ENCODE measurements at places on chromosomes 6 and 20.
A peak's percentile ranks its signal among the peaks of the same experiment; 100 is the strongest.

- DNase-seq = no peak
Observed at GRCh38 chr6:54134935-54135334, 23.7 kb downstream of the MLIP start.

GRCh38 chr6:43806043-43806757, 36.2 kb downstream of the VEGFA start:
- no peak for DNase-seq

- DNase-seq = no peak
Observed at GRCh38 chr20:6715401-6715941, 52.0 kb upstream of the BMP2 start.

DNA sequence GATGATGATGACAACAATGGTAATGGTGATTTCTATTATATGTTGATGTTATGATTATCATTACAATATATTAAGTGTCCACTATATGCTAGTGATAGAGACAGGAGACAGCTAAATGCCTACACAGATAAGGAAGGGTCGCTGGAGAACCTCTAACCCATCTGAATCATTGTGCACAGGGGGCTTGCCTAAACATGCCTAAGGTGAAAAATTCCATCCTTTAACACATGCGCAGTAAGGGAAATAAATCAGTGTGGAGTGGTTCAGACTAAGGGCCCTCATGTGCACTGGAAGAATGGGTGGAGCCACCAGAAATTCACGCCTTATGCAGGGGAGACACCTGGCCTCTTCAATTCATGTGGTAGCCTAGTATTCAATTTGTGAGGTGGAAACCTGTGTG, 120.4 kb downstream of the TPBG start:
- no peak for DNase-seq

GRCh38 chr6:132058975-132059374, 107.8 kb upstream of the CCN2 start:
- DNase-seq = no peak

- DNase-seq = peak; percentile 47
Observed at GRCh38 chr6:135182071-135183001, 1.2 kb downstream of the MYB start.

DNA sequence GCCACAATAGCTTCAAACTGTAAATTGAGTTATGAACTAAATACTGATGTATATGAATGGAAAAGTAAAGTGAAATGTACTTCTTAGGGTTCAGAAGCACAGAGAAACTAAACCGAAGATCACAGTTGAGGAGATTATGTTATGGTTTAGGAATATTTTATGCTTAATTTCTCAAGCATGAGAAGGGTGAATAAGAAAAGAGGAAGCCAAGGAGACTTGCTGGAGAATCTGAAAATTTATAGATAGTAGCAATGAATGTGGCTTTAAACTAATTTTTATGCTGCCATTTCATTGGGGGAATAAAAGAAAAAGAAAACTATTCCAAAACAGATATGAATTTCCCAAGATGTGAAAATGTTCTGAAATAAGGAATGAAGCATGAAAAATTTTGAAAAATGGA, 5.6 kb downstream of the ANKS1A start:
- no peak for DNase-seq

DNA sequence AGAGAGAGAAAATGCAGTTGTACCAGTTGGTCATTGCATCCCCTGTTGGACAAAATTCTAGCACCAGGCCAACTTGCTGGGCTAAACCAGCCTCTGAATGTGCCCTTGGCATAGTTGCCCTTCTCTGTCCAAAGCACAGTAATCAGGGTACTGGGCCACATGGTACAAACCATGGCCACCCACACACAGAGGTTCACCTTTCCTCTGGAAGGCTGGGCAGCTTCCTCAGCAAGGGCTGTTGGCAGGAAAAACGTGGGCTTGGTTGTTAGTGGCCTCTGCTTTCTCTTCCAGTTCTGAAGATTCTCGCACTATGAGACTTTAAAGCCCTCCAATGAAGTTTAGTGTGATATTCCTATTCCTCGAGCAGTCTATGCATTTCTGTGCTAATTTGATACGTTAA, 706 bp downstream of the DDO start:
- DNase-seq = no peak

DNA sequence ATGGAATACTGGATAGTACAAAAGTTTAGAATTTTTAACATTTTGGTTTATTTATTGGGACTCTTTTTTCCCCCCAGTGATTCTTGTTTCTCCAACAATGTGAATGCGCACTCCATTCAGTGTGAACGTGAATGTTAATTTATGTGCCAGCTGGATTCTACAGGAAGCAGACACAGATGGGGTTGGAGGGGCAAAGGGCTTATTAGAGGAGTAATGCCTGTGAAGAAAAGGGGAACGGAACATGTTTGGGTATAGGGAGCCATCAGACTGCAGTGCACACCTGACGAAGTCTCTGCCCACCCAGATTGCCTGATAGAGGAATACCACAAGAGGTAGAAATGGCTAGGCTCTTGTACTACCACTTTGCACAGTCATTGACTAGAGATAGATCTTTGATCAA, 48.2 kb downstream of the PTPRA start:
- DNase-seq = no peak

DNA sequence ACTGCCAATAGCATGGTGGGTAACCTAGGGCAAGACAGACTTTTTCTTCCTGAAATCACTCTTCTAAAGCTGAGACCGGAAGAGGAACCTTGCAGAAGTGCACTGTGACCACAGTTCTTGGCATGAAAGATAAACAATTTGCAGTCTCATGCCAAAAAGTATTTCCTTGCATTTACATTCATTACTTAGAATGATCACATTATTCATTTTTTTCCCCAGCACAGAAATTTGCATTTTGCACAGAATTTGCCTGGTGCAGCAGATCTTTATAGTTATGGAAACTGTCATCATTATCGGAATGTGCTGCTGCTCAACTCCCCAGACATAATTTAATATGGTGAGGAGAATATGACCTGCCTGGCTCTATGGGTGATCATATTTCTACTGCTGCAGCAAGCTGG, 42.2 kb upstream of the EDN3 start:
- no peak for DNase-seq

DNA sequence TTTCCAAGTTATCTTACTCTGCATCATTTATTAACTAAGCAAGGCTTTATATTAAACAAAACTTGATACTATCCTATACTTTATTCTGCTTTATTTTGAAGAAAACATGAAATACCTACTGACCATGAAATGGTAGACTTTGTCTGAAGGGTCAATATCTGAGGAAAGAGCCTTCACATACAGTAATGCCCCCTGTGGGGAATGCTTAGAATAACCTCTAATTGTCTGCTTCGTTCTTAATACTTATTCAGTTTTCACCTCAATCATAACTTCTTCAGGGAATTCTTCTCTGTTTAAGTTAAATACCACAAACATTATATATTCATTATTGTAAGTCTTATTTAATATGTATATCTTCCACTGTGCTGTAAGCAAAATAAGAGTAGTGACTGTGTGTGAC, 498.9 kb upstream of the MANEA start:
- no peak for DNase-seq

DNA sequence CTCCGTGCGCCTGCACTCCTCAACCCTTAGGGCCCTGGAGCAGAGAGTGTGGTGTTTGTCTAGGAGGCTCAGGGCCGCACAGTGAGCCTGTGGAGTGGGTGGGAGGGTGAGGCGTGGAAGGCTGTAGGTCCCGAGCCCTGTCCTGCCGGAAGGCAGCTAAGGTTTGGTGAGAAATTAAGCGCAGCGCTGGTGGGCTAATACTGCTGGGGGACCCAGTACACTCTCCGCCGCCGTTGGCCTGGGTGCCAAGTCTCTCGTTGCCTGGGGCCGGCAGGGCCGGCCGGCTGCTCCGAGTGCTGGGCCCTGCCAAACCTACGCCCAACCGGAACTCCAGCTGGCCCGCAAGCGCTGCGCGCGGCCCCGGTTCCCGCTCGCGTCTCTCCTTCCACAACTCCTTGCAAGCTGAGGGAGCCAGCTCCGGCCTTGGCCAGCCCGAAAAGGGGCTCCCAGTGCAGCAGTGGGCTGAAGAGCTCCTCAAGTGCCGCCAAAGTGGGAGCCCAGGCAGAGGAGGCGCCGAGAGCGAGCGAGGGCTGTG, 40.4 kb upstream of the MCUR1 start:
- no peak for DNase-seq

- no peak for DNase-seq
Observed at GRCh38 chr6:130134582-130134981, 88.2 kb downstream of the SAMD3 start.

DNA sequence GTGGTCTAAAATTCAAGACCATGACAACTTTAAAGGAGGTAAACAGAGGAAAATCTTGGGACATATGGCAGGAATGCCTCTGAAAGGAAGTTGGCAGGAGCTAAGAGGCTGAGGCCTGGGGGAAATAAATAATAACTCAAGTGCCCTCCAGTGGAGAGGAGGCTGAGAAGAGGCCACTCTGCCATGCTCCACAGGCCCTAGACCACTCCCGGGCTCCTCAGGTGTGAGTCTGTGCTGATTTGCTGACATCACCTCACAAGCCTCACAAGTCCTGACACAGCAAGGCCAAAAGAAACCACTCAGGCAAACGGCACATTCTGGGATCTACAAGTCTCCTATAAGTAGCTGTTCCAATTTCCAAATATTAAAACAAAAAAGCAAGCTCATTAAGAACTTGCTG, 91.0 kb upstream of the RIPOR2 start:
- no peak for DNase-seq

GRCh38 chr6:36609582-36609981, 15.4 kb downstream of the SRSF3 start:
- no peak for DNase-seq

DNA sequence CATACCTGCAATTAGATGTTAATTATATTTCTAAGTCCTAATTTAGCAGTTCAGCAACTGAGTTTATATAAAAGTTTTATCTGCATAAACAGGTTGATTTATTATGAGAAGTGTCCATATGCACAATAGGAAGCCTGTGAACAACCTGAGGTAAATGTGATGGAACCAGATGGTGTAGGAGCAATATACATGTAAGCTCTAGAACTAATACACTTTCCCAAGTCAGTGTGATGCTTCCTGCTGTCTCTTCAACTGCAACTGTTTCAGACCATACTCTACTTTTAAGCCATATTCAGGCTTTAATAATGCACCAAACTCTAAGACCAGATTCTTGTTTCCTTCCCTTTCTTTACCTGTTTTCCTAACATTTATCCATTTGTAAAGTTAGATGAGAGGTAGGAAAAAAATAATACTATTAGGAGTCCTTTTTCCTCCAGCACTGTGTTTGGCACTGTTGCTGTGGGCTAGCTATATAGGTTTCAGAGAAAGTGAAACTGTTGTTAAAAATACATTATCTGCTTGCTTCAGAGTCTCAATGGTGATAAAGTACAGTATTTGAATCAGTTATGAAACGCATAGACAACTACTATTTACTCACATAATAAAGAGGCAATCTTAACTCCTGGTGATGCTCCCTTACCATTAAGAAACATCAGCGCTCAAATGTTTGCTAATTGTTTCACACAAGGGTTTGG, 1009.3 kb downstream of the GRIK2 start:
- DNase-seq = no peak

GRCh38 chr6:129138739-129139405, 255.9 kb downstream of the LAMA2 start:
- no peak for DNase-seq

DNA sequence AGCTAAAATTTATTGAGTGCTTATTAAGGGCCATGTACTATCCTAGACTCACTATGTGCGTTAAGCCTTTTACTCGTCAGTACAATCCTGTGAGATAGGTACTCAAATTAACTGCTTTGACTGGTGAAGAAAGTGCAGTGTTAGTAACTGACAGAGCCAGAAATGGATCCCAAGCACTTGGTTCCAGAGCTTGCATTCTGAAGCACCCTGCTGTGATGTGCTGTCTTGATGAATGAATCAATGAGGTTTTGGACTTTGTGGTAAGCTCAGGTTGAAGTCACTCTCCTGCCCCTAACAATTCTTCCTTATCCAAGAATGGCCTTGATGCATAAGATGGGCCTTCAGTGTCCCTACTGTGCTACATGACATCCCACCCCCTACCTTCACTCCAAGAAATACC, 3.7 kb downstream of the STX11 start:
- no peak for DNase-seq

DNA sequence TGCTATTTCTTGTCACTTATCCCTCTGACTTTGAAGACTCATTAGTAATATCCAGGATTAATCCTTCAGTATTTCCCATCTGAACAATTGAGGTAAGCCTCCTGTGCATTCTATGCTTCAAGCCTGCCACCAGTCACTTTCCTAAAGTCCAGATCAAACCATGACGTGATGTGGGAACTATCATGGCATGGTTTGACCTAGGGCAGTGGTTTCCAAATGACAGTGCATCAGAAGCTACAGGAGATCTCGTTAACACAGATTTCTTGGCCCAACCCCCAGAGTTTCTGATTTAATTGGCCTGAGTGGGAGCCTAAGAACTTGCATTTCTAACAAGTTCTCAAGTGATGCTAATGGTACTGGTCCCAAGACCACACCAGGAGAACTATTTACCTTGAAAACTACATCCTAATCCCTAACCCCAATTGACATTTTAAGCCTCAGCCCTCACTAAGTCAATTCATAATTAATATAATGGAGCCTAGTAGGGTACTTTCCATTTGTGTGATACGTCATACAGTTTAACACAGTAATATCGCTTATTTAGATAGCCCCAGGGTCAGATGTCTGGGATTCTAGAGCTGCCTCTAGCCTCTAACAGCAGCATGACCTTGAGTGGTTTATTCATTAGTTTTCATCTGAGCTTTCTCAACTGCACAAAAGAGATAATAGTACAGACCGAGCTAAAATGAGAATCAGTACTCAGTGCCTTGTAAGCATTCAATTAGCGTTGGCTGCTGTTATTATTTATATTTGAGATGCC, 907.6 kb downstream of the TFAP2A start:
- DNase-seq = no peak

DNA sequence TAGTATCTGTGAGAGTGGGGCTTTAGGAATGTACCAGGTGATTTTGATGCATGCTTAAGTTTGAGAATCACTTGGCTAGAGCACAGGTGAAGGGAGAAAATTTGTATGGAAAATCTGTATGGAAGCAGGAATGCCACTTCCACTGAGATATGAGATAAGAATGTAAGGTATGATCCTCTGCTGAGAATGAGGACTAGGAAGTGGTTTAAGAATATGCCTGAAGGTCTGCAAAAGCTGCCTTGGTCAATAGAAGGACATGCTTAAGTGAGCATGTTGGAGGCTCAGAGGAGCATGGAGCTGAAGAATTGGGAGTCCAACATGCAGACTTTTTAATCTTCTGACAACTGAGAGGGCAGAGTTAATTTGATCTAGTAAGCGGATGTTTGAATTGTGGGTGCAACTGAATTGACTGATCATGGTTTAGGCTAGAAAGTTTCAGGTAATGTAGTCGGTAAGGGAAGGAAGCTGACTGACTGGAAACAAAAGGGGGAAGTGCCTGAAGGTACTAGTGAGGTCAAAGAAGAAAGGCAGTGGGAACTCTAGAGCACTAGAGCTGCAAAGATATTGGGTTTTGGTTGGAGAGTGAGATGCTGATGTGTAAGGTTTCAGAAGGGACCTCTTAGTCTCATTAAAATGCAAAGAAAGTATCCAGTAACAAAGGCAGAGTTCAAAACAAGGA, 28.6 kb upstream of the NOTCH4 start:
- DNase-seq = peak; percentile 33

GRCh38 chr20:6605055-6605935, 162.2 kb upstream of the BMP2 start:
- DNase-seq = no peak

Data from germinal center (tissue), 1 donor.